SJCRH30 (cell line): ENCODE measurements at places on chromosomes 5 and 9. TPM values are rescaled to one million over a fixed set of nuclear protein-coding genes. Genes with fewer than 3 reads are reported as not detected.

- no peak for DNase-seq
These were observed 333.8 kb downstream of the DMRT2 start for GRCh38 chr9:1383899-1384455.

DNA sequence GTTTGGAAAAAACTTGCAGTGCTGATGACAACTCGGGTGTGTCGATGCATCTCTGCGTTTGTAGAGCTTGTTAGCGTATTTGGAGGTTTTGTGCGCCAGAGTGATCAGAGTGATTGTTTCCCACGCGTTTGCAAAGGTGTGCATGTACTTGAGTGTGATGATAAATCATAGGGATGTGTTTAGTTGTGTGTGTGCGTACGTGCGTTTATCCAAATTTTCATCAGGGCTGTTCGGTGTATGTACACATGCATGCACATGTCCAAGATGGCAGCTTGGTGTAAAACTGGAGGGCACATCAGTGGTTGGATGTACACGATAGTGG, 248 bp upstream of the C1QTNF2 start:
- no peak for DNase-seq

SV2C gene
- total RNA-seq: not detected in 2 replicates

- no peak for DNase-seq
These were observed 169.7 kb downstream of the C9orf50 start for GRCh38 chr9:129451089-129451656.

LRRC19 gene
- not detected in 2 replicates for total RNA-seq

LMNB1 gene
- total RNA-seq: 255 and 259 TPM in 2 replicates

GRCh38 chr5:165620394-165620793, 2115.0 kb downstream of the MAT2B start:
- DNase-seq: no peak

GRCh38 chr5:157217289-157218024, 36.8 kb downstream of the ITK start:
- DNase-seq: no peak
